Activated CD4-positive, alpha-beta T cell treated with anti-CD3 and anti-CD28 coated beads, Interleukin-2, Interleukin-4, amounts not matched to agents 100 ng/mL and 50 ng/mL, durations not matched to agents 16 hours and 8 hours (primary cell): ENCODE measurements at places on chromosomes 1 and 21.

DNA sequence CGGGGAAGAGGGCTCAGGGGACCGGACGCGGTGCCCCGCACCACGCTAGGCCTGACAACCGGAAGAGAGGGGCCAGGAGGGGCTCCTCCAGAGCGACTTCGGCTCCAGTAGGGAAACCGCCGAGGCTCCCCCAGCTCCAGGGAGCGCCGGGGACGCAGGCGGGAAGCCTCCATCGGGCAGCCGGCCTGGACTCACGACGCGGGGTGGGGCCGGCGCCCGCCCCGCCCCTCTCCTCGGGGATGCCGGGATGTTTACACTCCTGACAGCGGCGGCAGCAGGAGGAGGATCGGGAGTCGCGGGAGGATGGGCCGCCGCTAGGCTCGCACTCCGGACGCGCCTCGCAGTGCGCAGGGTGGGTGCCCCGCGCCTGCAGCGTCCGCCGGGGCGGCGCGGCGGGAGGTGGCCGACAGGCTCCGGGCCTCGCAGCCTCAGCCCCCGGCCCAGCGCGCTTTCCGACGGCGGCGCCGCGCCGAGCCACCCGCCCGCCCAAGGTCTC lies at the start of gene NEK7:
Gene NEK7, plus strand, starts transcription at position 254 of the 496 bp plus-strand sequence. CDS start 75,583 bp downstream, outside the sequence.
- peak; percentile 69 for DNase-seq

DNA sequence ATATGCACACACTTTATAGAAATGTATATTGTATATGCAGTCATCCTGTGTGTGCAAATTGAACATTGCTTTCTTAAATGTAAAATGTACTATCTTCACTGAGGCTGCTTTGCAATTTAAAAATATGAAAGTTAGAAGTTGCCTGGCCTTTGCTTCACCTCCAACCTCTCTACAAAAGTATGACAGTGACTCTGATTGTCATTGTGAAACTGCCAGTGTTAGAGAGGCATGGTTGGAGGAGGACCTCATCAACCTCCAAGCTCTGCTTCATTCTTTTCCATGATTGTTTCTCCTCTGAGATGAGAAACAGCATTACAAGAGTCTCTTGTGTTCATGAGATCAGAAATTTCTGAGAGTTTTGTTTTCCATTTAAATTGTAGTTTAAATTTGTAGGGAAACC lies 185.5 kb downstream of the ZC3H11B start:
- DNase-seq = peak; percentile 51

GRCh38 chr21:38718481-38718880 lies 87.2 kb upstream of the ETS2 start:
- no peak for DNase-seq

- DNase-seq = no peak
Measured at GRCh38 chr1:110434946-110435345, 16.0 kb upstream of the PROK1 start.

DNA sequence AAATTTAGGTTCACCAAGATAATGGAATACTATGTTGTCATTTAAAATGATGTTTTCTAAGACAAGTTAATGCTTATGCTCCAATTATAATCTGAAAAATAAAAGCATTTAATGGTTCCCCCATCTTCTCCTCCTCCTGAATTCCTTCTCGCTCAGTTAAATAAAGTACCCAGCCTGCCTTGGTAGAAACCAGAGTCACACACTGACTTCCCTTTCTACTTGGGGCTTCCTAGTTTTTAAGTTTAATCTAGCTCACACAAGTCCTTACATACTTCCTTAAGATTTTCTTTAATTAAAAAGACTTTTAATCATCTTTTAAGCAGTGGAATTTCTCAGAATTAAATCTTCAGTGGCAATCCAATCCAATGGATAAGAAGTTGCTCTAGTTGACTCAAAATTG lies 32.9 kb downstream of the CD58 start:
- DNase-seq = no peak

DNA sequence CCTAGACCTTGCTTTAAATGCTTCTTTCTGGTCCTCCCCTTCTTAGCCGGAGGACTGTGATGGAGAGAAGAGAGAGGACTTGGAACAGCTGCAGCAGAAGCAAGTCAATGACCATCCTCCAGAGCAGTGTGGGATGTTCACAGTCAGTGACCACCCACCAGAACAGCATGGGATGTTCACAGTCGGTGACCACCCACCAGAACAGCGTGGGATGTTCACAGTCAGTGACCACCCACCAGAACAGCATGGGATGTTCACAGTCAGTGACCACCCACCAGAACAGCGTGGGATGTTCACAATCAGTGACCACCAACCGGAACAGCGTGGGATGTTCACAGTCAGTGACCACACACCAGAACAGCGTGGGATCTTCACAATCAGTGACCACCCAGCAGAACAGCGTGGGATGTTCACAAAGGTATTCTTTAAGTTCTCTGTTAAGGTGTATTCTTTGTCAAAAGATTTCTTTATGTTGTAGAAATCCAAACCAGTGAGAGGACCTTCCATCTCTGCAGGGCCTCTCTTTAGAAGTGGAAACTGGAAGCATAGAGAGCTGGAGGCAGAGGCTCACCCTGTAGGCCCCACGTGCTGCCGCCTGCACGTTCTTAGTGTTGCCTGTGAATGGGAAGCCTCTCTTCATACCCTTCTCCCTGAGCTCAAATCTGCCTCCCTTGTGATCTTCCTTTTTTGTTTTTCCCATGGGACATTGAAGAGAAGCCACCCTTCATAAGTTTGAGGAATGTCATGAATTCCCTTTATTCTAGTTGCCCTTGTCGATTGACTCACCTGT lies 10.6 kb downstream of the PCNT start:
- no peak for DNase-seq

DNA sequence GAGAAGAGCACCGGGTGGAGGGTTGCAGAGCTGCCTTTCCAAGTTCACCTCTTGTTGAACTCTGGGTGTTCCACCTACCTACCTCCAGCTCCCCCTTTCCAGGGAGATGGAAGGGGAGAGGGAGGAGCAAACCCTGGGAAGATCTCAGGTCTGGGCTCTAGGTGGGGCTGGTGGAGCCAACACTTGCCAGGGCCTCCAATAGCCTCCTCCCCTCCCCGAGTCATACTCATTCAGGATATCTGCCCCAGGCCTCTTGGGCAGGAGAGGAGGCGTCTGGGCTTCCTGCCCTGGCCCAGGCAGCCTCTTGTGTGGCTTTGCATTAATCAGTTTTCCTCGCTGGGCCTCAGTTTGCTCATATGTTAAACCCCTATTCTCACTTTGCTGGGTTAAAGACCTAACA lies 13.4 kb downstream of the RAP1GAP start:
- DNase-seq = no peak

- DNase-seq = peak; percentile 46
Measured at GRCh38 chr1:88595355-88596002, 88.6 kb upstream of the PKN2 start.

- no peak for DNase-seq
Measured at GRCh38 chr1:239367196-239367810, 19.1 kb upstream of the CHRM3 start.

DNA sequence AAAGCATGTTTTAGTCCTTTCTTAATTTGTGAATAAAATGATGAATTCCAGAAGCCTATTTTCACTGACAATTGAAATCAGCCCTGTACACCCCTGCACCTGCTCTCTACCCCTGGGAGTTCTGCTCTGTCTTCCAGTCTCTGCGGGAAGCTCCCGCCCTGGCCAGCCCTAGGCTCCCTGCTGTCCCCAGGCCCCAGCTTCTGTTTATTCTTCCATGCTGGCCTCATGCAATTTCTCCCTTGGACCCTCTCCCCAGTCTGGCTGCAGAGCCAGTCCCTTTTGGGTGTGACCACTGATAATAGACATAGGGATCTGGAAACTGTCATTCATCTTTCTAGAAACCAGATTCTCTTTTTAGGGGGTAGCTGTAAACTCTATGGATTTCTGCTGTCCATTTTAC lies 258.6 kb downstream of the GRIK3 start:
- no peak for DNase-seq

- DNase-seq = peak; percentile 46
Measured at GRCh38 chr1:154403261-154403943, 1.7 kb upstream of the IL6R start.

GRCh38 chr1:83999316-83999819 lies 436 bp upstream of the TTLL7 start:
- DNase-seq = peak; percentile 52

DNA sequence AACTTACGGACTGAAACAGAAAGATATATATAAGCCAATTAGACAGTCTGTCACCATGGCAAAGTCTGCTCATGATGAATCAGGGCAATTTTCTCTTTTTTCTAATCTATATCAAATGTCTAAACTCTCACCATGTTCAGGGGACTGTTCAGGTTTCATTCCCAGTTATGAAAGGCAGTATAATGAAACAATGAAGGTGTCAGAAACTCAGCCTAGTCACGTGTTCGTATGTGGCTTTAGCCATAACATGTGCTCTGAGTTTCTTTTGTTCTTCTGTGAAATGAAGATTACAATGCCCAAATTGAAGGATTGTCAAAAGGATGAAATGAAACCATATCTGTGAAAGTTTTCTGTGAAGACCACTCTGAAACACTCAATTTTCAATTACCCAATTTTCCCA lies 392.9 kb downstream of the DSCAM start:
- DNase-seq = no peak

- peak; percentile 49 for DNase-seq
Measured at GRCh38 chr1:156838972-156839371, 19.9 kb downstream of the INSRR start.

- no peak for DNase-seq
Measured at GRCh38 chr1:11535316-11535715, 56.4 kb downstream of the DISP3 start.

- DNase-seq = peak; percentile 77
Measured at GRCh38 chr21:17780539-17780938, 38.6 kb downstream of the C21orf91 start.

DNA sequence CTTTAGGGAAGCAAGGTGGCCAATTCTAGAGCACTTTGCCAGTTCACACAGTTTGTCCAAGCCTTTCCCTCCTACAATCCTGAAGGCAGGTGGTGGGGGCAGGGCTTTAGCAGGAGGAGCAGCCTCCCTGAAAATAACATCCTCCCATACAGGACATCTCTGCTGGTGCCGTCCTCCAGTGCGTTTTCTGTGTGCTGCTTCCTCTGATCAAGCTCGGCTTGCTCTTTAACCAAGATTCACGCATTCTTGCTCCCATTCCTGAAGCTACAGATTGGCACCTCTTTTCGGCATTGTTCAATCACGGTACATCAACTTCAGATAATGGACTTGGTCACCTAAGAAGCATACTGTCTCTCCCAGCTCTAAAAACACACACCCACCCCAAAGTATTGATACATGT lies 7.5 kb upstream of the DPT start:
- DNase-seq = no peak

DNA sequence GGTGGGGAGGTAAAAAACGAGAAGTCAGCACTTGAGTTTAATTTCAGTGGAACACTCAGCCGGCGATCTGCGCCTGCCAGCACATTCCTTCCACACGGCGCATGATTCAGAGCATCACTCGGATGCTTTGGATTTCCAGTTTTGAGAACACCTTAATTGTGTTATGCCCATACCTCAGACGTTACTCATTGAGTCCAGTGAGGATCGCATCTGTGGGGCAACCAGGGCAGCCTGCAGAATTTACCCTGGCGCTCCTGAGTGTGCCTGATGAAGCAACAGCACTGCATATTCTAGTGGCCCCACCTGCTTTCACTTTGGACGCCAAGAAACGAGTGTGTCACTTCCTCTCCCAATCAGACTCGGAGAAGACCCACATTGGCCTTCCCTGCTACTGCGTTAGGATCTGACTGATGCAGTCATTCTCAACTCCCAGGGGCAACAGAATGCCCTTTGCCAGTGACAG lies 19.9 kb downstream of the FAM89A start:
- peak; percentile 7 for DNase-seq

GRCh38 chr1:9877962-9878361 lies 32.1 kb downstream of the CTNNBIP1 start:
- no peak for DNase-seq

DNA sequence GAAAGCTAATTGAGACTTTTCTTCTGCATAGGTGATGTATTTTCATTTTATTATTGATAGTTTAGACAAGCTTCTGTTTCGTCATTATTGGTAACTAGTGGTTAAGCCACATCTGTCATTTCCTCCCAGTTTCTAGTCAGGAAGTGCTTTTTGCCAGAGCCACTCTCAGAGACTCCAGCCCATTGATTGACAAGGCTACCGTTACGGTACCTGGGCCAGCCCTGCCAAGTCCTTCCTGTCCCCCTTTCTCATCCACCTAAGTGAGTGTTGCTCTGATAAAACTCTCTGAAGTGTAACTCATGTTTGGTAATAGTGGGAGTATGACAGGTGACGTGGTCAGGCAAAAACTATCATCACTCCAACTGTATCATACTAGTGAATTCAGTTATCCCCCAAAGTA lies 29.6 kb upstream of the AGL start:
- peak; percentile 70 for DNase-seq

GRCh38 chr1:64845831-64846425 lies 101.1 kb downstream of the RAVER2 start:
- DNase-seq = no peak

DNA sequence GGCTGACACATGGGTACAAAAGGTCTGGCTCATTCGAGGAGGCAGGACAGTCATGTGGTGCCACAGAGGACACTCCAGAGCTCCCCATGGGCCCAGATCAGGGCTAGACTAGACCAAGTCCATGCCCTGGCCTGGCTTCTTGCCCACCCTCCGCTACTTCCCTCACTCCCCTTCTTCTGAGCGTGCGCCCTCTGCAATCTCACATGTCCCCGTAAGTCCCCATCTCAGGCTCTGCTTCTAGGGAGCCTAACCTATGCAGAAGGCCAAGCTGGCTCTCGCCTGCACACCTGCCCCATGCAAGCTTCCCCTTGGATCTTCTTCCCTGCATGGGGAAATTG lies 553.6 kb downstream of the PTPRU start:
- DNase-seq = no peak

DNA sequence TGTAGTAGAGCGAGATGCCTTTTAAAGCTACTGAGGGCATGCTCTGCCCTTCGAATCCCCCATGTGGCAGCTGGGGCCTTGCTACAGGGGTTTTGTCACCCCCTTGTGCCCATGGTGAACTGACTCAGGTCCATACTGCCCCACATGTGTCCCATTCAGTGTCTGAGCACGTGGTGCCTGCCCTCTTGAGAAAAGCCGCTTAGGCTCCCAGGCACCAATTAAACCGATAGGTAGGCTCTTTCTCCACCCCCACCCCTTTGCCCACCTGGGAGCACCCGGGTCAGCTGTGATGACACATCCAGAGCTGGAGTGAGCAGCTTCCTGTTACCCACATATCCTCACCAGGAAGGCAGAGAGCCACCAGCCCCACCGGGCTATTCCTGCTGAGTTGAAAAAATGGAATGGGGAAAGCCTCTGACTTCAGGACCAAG lies 30.5 kb downstream of the TMCC2 start:
- no peak for DNase-seq

GRCh38 chr1:188128761-188129160 lies 1300.0 kb downstream of the PLA2G4A start:
- DNase-seq = no peak
